ENCODE measurements at places on chromosomes 2 and 18.

GRCh38 chr18:40810372-40810771 is 1144.7 kb upstream of the PIK3C3 start:
- DNase-seq: no peak

DNA sequence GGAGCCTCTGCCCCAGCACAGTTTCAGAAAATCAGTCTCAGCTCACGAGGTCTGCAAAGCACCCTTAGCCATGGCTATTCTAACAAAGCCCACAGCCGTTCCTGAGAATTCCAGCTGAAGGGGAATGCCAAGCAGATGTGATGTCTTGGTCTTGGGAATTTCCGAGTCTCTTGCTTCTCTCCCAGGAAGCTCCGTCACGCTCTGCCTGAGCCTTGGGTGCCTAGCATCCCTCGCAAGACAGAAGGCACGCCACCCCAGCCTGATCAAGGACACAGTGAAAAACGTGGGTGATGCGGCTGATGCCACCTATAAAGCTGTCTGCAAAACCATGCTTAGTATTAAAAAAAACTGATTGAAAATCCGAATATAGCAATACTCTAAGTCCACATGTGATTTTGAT is 254.6 kb downstream of the SH3BP4 start:
- DNase-seq: no peak

DNA sequence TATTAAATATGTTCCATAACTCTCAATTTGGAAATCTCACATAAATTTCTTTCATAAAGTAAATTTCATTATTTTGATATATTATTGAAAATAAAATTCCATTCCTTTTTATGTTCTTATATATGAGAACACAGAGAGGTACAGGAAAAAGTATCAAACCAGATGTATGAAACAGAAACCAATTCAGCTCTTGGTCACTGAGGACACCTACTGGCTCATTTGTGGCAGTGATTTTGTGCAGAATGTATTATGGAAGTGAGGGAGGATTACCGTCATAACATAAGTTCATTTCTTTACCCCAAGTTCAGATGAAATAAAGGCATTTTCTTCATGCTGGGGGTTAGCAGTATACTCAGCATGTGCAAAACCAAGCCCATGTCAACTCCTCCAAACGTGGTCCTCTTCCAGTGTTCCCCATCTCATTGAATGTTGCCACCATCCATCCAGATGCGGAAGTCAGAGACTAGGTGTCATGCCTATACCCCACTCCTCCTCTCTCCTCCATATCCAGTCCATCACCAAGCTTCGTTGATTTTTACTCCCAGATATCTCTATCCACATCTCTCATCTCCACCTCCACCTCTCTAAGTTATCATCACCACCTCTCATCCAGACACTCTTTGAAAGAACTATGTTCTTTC is 41.7 kb upstream of the MALL start:
- peak; percentile 40 for DNase-seq

- DNase-seq: no peak
Observed at GRCh38 chr18:57353137-57353939, 981 bp downstream of the ST8SIA3 start.
